ENCODE measurements at places on chromosomes 2 and 18.

- no peak for DNase-seq
These were observed 14.9 kb downstream of the AOX1 start for GRCh38 chr2:200600549-200601225.

DNA sequence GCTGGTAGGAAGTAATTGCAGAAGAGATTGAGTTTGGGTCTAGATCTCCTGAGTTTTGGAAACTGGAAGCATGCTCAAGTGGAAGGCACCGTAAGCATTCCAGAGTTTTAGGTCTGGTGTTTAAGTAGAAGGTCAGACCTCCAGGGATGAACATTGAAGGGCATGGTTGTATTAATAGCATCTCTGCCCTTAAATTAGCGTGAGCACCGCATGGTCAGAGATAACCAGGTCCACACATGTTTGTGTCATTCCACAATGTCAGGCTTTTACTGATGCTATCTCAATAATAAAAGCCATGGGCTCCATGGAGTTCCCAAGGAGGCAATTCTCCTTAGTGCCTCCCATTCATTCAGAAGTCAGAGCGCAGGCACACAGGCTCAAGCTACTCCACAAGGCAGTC lies 28.3 kb upstream of the ZNF407 start:
- DNase-seq: no peak

DNA sequence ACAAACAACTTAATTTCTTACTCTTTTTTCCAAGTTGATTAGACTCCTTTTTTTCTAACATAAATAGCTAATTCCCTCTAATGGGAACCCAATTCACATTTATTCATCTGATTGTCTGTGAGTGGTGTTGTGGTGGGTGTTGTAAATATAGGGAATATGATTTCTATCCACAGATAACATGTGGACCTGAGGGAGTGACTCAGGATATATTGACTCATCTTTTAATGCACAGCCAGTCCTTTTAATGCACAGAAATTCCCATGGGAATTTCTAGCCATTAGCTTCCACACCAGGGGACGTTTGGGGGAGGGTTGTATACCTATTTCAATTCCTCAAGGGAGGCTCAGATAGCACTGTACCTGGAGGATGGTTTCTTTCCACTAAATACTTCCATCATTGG lies 1339.6 kb upstream of the LRRTM1 start:
- DNase-seq: no peak

GRCh38 chr18:66729442-66730239 lies 125.8 kb upstream of the CDH19 start:
- DNase-seq: peak; percentile 25

DNA sequence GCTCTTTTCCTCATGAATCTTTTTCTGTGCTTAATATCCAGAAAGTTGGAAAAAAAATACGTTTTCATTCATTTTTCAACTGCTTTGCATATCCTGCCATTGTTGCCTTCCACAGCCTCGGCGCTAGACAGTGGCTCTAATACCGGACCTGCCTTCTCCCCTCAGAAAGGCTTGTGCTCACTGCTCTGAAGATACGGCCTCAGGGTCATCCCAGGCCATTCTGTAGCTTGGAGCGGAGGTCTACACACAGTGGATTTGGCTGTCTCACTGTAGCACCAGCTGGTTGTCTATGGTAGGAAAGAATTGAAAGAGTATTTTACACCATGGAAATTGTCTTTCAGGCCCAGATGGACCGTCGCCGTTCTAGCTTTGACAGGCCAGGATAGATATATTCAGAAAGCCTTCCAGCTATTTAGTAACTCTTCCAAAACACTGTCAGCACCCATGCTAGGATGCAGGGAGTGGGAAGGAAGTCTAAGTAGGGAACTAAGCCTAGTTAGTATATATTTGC lies 242.0 kb downstream of the TMEM182 start:
- no peak for DNase-seq

DNA sequence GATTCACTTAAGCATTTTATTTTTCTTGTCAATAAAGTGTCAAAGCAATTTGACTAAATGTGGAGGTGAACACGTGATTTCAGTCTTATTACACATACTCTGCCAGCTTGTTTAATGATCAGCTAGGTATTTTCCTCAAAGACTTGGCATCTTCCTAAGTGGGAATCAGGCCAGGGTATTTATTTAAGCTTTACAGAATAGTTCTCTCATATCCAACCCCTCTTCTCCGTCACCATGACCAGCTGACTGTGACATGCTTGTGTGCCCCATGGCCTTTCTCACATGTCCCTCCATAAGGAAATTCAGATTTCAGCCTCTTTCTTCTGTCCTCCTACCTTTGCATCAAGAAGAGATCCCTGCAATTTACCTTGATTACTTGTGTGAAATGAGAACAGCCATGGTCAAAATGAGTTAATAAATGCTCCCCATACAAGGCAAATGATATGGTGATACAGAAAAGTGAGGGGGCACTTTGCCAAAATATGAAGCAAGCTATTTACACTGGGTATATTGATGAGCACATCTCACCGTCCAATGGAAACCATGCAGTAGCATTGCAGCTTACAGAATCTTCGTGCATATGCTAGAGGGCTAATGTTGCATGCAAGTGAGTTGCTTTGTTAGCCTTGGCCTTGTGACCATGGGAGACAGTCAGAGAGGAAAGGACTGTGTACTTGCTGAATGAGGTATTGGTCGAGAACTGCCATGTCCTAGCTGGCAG lies 202.2 kb downstream of the RNF152 start:
- no peak for DNase-seq

- DNase-seq: no peak
These were observed 127.8 kb downstream of the CCBE1 start for GRCh38 chr18:59569390-59569791.

GRCh38 chr2:190467575-190468083 lies 59.5 kb downstream of the MFSD6 start:
- DNase-seq: no peak

GRCh38 chr18:23503038-23503962 lies at the start of gene RMC1:
RMC1 (plus strand) TSS chr18:23503511; CDS start chr18:23503619, 108 bp downstream.
- DNase-seq: peak; percentile 99

DNA sequence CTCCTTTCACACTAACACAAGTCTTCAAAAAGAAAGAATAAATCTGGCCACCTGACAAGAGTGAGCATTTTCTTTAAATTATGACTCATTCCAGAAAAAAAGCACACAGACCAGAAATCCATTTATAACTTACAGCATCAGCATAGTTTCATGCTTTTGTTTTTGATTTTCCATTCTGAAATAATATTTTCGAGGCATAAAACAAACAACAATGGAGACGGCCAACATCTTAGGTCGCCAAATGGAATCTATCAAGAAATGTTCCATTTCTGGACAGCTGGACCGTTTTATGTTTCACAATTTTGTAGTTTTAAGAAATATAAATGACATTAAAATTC lies 165.4 kb upstream of the ZFP36L2 start:
- no peak for DNase-seq

DNA sequence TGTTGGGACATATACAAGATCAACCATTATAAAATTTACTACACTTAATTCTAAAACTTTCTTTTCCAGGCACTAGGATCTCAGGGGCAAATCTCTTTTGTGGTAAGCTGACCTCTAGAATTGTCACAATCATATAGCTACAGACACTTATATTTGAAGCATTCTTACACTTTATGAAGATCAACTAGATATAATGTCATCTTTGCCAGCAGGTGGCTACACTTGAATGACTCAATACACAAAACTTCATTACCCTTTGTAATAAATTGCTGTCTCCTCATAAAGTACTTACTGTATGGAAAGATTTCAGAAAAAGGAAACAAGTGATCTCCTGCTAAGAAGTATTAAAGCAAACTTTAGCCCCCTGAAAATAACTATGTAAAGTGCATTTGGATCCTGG lies 77.8 kb downstream of the RDH14 start:
- DNase-seq: no peak

DNA sequence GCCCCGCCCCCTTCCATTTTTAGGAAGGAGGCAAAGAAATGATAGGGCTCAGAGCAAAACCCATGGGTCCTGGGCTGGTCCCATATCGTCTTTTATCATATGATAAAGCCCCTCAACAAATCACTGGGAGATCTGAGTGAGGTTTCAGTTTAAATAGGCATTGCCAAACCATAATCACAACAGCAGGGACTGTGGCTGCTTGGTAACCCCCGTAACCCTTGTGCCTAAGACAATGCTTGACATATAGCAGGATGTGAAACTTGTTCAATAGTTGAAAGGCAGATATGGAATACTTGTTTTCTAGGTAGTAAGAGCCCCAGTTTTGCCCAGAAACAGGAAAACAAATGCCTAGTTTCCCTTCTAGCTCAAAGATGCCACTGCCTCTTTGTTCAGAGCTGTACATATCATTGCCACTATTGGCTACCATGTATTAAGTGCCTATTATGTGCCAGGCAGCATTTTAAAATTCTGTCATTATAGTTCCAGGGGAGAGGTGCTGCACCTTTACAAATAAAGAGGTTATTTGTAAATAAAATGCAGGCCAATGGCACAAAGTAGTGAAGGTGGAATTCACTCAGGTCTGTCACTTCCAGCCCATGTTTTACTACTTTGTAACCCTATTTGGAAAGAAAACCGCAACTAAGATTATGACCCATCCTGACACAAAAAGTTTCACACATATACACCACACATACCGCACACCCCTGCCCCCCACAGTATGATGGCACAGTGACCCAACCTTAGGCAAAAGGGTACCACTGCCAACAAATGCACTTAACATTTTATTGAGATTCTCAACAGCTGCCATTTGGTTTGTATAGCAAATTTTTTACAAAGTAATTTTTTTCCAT lies 14.2 kb downstream of the NAGK start:
- DNase-seq: no peak

DNA sequence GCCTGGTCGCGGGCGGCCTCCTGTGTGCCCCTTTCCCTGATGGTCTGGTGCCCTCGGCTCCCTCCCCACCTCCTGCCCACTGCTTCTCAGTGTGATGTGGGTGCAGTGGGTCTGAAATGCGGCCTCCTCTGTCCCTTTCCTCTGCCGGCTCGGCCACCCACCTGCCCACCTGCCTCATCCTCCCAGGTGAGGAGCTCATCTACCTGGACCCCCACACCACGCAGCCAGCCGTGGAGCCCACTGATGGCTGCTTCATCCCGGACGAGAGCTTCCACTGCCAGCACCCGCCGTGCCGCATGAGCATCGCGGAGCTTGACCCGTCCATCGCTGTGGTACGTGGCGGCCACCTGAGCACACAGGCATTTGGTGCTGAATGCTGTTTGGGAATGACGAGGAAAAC lies 18.3 kb downstream of the DTYMK start:
- DNase-seq: no peak

DNA sequence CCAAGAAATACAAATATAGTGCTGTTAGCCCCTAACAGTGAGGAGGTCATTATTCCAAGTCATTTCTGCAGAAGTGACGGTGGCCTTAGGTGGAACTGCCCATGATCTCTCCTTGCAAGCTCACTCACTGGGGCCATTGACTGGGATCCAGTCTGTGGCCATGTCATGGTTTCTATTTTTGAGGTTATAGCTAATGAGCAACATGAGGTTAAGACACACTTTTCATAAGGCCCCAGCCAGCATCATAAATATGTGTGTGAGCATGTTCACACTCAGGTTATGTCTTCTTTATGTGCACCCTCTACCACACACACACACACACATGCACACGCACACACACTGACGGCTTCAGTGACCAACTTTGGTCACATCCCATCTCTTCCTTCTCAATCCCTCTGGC lies 484 bp downstream of the AFF3 start:
- DNase-seq: no peak

- DNase-seq: peak; percentile 57
These were observed 40.0 kb upstream of the MCM6 start for GRCh38 chr2:135916207-135916606.

GRCh38 chr2:118047380-118047826 lies 33.5 kb upstream of the CCDC93 start:
- peak; percentile 52 for DNase-seq

GRCh38 chr2:20629581-20630171 lies 21.2 kb downstream of the HS1BP3 start:
- DNase-seq: no peak

- DNase-seq: no peak
These were observed 6.6 kb upstream of the NCK2 start for GRCh38 chr2:105737980-105738657.

DNA sequence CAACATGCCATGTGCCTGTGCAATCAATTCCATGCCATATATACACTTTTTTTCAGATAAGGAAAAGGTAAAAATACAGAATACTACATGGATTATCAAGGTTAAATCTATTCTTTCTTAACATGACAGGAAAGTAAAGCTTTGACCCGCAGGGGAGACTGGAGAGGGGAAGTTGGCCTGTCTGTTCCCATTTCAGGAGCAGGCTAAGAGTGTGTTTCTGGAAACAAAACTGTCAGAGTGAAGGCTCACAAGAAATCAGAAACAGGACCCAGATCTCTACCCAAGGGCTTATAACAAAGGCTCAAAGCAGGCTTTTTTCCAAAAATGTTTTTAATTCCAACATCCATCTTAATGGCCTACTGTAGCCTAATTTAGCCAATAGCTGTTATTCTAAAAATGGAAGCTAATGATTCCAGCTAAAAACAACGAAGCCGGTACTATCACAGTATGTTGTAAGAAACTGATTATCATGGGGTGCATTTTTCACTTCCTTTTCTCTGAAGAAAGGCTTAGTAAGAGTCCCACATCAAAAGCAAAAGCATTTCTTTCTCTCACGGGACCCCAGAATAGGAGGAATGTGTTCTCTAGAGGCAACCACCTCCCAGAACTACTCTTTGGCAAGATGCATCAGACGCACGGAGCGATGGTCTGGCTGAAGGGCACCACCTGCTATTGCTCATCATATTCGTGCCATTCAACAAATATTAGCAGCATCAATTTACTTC lies 41.4 kb downstream of the FECH start:
- DNase-seq: peak; percentile 77

DNA sequence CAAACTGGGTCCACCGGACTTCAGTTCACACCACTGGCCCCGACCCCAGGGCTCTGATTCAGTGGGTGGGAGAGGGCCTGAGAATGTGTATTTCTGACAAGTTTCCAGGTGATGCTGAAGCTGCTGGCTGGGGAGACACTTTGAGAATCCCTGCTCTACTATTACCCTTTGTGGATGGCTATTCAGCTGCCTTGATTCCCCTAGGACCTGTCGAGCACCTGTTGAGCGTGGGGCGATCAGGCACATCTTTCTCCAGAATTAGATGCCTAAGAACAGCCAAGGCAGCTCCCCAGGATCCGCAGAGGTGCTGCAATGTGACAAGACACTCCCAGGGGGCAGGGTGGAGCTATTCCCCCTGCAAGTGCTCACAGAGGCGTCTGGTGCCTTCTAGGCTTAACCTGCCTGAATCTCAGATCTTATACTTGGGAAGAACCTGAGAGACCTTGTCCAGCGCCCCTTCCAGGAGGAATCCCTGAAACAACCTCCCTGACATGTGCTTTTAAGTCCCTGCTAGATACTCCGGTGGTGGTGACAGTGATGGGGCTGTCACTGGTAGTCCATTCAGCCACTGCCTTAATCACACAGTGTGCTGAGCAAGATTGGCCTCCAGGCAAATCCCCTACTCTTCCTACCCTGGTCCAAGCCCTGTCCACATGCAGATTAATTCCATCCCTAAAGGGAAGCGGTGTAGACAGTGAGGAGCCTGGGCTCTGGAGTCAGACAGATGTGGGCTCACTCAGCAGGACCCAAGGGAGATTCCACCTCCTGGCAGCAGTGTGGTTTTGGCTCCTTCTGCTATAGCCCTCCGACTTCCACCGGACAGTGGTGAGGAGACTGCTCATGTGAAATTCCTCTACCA lies 43.4 kb upstream of the OTOF start:
- DNase-seq: no peak

- no peak for DNase-seq
These were observed 206.1 kb upstream of the SETBP1 start for GRCh38 chr18:44474591-44474990.

GRCh38 chr2:75204833-75205232 lies 5.5 kb upstream of the TACR1 start:
- DNase-seq: no peak

- peak; percentile 2 for DNase-seq
These were observed 65.6 kb downstream of the TLK1 start for GRCh38 chr2:171095014-171095582.
